ENCODE measurements at places on chromosomes 2 and 18.

DNA sequence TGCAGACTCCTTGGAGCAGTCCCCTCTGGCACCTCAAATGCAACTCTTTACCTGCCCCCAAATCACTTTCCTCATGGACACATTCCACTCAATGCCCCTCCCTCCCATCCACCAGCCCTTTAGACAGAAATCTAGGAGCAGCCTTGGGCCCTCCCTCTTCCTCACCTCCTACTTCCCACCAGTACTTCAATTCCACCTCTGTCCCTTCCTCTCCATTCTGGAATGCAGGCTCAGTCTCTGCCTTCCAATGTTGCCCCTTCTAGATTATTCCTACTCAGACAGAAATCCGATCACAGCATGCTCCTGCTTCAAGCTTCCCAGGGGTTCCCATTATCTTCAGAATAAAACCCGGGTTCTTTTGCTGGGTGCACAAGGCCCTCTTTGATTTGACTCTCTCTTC lies 62.1 kb downstream of the MTHFD2 start:
- DNase-seq: no peak

DNA sequence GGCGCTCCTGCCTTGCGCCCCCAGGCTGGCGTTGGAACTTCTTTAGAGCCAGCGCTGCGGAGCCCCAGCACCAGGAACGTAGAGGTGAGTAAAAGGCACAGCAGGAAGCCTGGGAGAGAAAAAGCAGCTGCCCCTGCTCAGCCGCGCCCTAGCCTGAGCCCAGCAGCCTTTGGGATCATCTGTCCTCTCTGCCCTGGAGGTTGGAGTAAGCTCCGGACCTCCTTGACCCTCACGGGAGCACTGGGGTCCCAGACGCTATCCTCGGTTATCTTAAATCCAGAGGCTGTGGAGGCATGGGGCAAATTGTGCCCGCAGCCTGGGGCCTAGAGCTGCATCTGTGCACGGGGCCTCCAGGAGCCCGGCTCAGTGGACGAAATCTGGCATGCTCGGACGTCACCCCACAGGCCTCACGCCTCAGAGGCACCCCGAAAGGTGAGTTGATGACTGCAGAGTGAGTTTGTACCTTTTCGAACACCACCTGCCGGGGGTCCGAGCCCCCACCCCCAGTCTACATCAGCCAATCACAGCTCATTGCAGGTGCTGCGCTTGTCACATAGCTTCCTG lies 1.6 kb upstream of the SLC66A2 start:
- DNase-seq: no peak

- no peak for DNase-seq
Measured at GRCh38 chr2:202408546-202409140, 32.5 kb downstream of the BMPR2 start.

- DNase-seq: no peak
Measured at GRCh38 chr2:21043744-21044532, at the start of gene APOB. TSS of gene APOB (minus strand) at chr2:21044073. CDS start at chr2:21043945, 128 bp downstream.

Data from NCI-H1694 treated with DMSO at 0.1 percent for 48 hours (cell line).